ENCODE measurements at places on chromosomes 11 and 22.

DNA sequence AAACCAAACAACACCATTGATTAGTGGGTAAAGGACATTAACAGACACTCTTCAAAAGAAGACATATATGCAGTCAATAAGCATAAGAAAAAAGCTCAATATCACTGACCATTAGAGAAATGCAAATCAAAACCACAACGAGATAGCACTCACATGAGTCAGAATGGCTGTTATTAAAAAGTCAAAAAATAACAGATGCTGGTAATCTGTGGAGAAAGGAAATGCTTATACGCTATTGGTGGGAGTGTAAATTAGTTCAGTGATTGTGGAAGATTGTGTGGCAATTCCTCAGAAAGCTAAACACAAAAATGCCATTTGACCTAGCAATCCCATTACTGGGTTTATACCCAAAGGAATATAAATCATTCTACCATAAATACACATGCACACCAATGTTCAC is 182.6 kb downstream of the TRPC6 start:
- no peak for DNase-seq

GRCh38 chr11:31714840-31715239 is 96.3 kb downstream of the PAX6 start:
- no peak for DNase-seq

- DNase-seq = no peak
Measured at GRCh38 chr11:65808744-65809341, 22.0 kb downstream of the OVOL1 start.

DNA sequence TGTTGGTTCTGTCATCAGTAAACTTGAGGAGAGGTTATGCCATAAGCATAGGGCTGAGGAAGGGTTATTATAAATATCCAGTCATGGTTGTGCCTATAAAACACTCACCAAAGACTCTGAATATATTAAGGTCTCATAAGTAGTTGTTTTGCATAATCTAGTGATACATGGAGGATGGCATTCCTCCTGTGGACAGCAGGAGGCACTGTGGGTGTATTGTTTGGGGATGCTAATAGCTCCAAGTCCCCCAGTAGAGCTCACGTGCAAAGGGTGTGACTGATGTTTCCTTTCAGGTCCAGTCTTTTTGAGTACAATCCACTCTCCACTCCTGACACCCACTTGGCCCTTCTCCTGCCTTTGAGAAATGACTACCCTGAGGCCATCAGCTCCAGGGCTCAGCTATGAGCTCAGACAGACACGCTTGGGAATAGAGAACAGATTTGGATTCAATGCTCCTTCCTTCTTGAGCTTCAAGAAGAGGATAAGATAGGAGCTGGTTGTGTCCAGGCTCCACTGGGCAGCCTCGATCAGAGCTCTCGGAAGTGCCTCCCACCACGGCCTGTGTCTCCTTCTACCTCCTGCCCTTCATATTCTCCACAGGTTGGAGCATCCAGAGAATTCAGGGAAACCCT is 85.2 kb upstream of the IGLL5 start:
- DNase-seq = no peak

Data from smooth muscle cell of the brain vasculature (primary cell).